ENCODE measurements at places on chromosomes 5 and 9.

DNA sequence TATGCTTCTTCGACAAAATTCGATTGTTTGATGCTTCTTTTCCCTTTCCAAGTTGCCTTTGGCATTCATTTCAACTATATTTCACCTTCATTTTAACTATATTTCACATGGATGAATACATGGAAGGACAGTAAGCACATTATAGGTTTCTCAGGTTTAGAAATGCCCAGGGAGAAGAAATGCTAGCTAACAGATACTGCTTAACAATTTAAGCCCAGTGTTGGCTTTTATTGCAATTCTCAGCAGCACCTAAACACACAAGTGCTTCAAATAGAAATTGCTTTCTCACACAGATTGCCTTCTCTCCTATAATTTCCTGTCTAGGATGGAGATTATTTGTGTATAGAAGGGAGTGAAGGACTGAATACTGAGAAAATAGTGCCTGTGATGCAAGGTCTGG is 30.2 kb upstream of the SMC5 start:
- no peak for DNase-seq

DNA sequence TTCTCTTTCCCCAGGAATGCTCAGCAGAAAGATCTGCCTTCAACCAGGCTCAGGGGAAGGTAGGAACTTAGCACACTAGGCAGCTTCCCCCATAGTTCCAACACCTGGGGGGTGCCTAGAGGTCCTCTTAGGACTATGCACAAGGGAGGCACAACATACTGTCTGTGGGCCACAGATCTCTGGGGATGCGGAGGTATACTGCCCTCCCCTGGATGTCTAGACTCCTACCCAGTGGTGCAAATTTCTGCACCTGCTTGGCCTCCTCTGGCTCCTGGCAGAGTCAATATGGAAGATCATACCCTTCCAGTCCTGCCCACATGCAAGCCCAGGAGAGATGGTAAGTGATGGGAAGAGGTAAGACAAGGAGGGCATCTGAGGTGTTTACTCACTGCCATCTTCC is 247.5 kb upstream of the DAPK1 start:
- no peak for DNase-seq

- DNase-seq: no peak
These were observed 60.8 kb downstream of the WNK2 start for GRCh38 chr9:93244510-93245436.

- DNase-seq: no peak
These were observed 128.8 kb upstream of the MAP3K1 start for GRCh38 chr5:56686337-56687195.

GRCh38 chr5:76787237-76787636 is 31.6 kb upstream of the F2RL1 start:
- no peak for DNase-seq

- DNase-seq: no peak
These were observed 243.0 kb downstream of the PIK3R1 start for GRCh38 chr5:68458416-68459021.

DNA sequence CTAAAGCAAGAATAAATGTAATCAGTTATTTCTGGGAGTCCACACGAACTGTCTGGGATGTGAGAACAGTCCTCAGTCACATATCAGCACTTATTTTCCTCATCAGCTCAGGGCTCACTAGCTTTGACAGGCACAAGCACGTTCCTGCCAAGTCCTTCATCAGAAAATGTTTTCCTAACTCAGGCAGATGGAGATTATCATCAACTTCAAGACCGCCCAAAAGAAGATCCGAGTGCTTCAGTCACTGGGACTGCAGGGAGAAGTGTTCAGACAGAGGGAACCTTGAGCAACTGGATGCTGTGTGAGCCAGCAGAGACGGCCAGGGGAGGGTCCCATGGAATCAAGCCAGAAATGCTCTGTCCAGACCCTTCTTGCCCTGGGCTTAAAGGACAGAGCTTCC is 189.4 kb downstream of the NXNL2 start:
- DNase-seq: no peak

- DNase-seq: no peak
These were observed 15.2 kb upstream of the HMHB1 start for GRCh38 chr5:143796753-143797152.

GRCh38 chr5:32645246-32645645 is 59.9 kb downstream of the SUB1 start:
- no peak for DNase-seq

DNA sequence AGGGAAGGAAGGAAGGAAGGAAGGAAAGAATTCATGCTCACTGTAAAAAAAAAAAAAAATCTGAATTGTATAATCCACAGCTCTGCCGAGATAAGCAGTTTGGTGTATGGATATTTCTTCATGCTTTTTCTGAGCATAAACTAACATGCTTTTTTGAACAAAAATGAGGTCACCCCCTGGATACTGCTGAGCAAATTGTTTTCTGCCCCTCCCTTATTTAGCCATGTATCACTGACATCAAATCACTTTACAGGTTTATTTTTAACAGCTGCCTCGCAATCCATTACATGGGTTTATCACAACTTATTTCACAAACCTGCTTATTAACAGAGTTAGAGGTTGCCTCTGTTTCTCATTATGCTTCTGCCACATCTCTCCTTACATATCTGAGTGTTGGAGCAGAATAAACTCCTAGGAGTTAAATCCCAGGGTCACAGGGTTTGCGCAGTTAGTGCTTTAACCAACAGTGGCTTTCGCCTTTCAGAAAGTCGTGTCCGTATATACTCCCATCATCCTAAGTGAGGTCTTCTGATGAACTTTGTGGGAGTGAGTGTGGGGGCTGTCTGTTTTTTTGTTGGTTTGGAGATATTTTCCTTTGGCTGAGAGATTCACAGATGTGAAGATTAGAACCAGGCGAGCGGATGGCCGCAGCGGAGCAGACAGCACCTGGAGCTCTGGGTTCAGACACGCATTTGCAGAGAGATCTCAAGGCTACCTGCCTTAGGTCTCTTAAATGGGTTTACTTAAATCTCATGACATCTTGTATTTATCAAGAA is 57.7 kb downstream of the AK8 start:
- DNase-seq: no peak

DNA sequence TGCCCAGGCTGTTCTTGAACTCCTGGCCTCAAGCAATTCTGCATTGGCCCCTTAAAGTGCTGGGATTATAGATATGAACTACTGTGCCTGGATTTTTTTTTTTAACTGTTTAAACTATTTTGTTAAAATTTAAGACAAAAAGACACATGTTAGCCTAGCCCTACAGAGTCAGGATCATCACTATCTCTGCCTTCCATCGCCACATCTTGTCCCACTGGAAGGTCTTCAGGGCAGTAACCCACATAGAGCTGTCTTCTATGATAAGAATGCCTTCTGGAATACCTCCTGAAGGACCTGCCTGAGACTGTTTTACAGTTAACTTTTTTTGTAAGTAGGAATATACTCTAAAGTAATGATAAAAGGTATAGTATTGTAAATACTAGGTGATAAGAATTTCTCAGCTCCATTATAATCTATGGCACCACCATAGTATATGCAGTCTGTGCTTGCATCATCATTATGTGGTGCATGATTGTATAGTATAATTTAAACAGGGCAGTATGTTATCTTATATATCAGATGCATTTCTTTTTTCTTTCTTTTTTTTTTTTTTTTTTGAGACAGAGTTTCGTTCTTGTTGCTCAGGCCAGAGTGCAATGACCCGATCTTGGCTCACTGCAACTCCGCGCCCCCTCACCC is 52.7 kb downstream of the DENND4C start:
- DNase-seq: no peak

- no peak for DNase-seq
These were observed 695 bp upstream of the SNAPC3 start for GRCh38 chr9:15421990-15422371.

GRCh38 chr5:111719773-111720172 is 37.2 kb downstream of the NREP start:
- no peak for DNase-seq

DNA sequence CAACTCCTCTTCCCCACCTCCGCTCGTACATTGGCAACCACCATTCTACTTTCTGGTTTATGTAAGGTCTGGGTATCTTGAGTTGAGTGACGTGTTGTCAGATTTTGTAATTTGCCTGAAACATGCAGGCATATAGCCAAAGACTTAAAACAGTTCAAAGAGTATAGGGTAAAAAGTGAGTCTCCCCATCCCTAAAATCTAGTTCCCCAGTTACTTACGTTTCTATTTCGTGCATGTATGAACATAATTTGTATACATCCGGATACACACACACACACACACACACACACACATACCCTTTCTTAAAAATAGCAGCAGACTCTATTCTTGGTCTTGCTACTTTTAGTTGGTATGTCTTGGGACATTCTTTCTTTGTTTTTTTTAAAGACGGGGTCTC is 915 bp downstream of the HSDL2 start:
- DNase-seq: no peak

GRCh38 chr9:116318468-116319374 is 165.1 kb downstream of the PAPPA start:
- no peak for DNase-seq

GRCh38 chr9:133854765-133855164 is 116.6 kb upstream of the SARDH start:
- DNase-seq: peak; percentile 26

DNA sequence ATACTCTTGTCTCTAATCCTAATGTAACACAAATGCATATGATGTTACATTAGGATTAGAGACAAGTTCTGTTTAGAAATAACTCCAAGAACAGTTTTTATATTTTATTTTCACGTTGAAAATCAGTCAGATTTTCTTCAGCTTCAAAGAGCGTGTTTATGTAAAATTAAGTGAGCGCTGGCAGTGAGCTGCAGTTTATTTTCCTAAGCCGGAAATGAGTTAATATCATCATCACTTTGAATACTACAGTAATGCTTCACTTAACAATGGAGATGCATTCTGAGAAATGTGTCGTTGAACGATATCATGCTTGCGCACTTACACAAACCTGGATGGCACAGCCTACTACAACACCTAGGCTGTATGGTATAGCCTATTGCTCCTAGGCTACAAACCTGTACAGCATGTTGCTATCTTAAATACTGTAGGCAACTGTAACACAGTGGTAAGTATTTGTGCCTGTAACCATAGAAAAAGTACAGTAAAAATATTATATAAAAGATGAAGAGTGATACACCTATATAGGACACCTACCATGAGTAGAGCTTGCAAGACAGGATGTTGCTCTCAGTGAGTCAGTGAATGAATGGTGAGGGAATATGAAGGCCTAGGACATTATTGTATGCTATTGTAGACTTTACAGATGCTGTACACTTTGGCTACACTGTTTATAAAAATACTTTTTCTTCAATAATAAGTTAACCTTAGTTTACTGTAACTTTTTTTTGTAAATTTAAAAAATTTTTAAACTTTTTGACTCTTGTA is 65.9 kb upstream of the C5orf46 start:
- no peak for DNase-seq

- no peak for DNase-seq
These were observed 105.7 kb downstream of the SPRY4 start for GRCh38 chr5:142219146-142219545.

GRCh38 chr5:74556006-74556405 is 84.5 kb downstream of the ENC1 start:
- peak; percentile 3 for DNase-seq

- DNase-seq: no peak
These were observed 143.3 kb downstream of the RAPGEF6 start for GRCh38 chr5:131491749-131492148.

- DNase-seq: peak; percentile 13
These were observed 54.9 kb downstream of the WDR41 start for GRCh38 chr5:77437194-77437593.

DNA sequence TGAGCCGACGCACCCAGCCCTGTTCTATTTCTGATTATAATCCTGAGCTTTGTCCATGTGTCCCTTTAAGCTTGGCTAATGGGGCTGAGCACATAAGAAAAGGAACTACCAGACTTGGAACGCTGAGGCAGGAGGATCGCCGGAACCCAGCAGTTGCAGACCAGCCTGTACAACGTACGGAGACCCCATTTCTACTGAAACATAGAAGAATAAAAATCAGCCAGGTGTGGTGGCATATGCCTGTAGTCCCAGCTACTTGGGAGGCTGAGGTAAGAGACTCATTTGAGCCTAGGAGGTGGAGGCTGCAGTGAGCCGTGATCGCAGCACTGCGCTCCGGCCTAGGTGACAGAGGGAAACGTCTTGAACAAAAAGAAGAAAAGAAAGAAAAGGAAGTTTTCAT is 22.3 kb downstream of the TRIM7 start:
- no peak for DNase-seq

DNA sequence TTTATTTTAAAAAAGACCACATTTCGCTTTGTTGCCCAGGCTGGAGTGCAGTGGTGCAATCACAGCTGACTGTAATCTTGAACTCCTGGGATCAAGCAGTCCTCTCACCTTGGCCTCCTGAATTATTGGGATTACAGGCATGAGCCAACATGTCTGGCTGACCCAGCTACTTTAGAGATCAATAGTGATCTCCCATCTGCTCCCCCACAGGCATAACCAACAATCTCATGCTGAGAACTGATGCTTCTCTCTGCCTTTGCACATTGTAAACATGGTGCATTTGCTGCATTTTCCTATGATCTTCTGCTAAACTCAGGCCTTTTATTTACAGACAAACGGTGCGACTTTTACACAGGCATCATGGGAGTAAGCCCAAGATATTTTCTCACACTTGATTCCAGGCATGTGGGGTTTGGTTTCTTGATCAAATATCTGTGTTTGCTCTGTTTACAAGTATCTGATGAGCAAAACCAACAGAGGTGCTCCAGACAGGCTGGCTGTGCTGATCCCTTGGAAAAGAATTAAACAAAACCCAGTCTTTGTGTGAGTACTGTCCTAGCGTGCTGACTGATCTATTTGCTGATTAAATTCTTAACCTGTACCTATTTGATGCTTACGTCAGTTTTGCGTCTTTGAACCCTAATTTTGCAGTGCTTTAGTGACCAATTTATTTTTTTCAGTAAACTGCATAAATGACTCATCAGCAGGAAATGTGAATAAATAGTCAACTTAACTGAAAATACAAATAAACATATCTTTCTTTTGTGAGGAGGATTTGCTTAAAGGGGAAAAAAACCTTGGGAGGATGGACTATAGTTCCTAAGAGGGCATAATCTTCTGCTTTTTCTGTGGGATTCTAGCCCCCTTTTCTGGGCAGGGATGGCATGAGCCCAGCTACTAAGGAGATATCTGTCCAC is 191.7 kb upstream of the NR3C1 start:
- DNase-seq: peak; percentile 22

- no peak for DNase-seq
These were observed 46.5 kb downstream of the ANKRD31 start for GRCh38 chr5:75190227-75190626.

DNA sequence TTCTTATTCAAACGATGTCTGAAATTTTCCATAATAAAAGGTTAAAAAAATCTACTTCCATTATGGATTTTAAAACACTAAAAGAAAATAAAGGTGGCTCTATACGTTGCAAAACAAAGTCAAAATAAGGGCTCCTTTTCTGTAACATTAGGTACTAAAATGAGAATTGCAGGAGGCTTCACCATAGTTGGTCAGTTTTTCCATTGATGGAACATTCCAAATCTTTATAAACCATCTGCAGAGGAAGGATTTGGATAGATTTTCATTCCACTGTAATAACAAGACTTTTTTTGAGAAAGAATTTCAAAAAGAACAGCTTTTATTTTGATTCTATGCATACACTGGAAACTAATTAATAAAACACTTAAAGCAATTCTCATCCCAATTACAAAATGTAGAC is 145.6 kb downstream of the LURAP1L start:
- DNase-seq: no peak
